ENCODE measurements at places on chromosomes 3 and 15. TPM values are rescaled to one million over a fixed set of nuclear protein-coding genes. Genes with fewer than 3 reads are reported as not detected.

The TAGLN3 gene
- total RNA-seq, result 0.99 TPM

The UNC13C gene
- total RNA-seq, result not detected

The INKA1 gene
- not detected for total RNA-seq

The CTDSPL2 gene
- 5.3 TPM for total RNA-seq

The SLC6A1 gene
- total RNA-seq, result 0.26 TPM

The CD96 gene
- 2.6 TPM for total RNA-seq

The C3orf85 gene
- not detected for total RNA-seq

The CIDEC gene
- total RNA-seq, result 134 TPM

The ARHGEF3 gene
- total RNA-seq, result 38.7 TPM

The PRICKLE2 gene
- 41.5 TPM for total RNA-seq

The XCR1 gene
- not detected for total RNA-seq

The KNL1 gene
- not detected for total RNA-seq

The ZCWPW2 gene
- total RNA-seq, result 1.3 TPM

The FGD5 gene
- 4.9 TPM for total RNA-seq

The ZNF710 gene
- total RNA-seq, result 34.5 TPM

The GOLGA6A gene
- total RNA-seq, result not detected

The SCN10A gene
- total RNA-seq, result not detected

GRCh38 chr3:197591816-197592215 is 36.0 kb upstream of the BDH1 start:
- DNase-seq, result no peak

GRCh38 chr3:186821429-186822387 is 15.4 kb upstream of the RFC4 start:
- no peak for DNase-seq

- no peak for DNase-seq
Measured at GRCh38 chr3:169846458-169847193, 23.1 kb downstream of the LRRC31 start.

DNA sequence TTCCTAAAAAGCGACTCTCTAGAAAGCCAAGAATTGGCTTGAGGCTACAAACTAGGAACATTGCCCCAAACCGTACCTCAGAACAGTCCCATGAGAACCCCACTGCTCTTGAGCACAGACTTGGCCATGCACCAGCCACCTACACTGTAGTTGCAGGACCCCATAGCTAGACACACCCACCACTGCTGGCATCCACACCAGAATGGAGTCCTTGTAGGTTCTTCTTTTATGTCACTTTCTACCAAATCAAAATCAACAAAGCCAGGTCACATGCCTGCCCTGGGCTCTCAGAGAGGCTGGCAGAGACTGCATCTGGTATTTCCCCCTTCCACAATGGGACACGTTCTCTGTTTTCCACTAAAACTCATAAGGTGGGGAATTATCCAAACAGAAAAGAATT is 290.5 kb downstream of the SHOX2 start:
- no peak for DNase-seq

DNA sequence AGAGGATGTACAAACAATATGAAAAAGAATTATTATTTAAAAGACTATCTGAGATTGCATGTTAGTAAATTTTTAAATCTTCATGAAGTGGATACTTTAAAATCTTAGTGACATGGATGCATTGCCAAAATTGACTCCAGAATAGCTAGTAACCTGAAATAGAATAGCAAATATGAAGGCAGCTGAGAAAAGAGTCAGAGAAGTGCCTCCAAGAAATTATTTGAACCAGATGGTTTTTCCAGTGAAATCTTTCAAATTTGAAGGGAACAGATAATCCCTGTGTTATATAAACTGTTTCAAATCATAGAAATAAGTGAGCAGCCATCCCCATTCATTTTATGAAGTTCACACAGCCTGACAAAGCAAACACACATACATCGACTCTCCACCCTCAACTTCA is 29.6 kb downstream of the FSIP1 start:
- DNase-seq, result no peak

- DNase-seq, result no peak
Measured at GRCh38 chr3:9769012-9769411, 735 bp downstream of the CAMK1 start.

DNA sequence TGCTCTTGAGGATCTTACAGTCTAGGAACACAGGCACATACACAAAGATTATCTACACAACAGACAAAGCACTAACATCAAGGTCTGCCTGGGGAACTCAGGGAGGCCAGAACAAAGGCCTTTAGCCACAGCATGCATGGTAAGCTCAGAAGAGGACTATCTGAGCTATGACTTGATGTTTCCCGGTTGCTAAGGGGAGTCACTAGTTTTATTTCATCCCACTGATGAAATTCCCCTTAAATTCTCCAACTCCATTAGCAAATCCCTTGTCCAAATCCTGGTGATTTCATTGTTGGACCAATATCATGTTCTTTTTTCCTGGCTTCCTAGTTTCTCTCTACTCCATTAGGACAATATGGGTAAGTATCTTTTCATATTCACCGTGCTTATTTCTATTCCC is 23.3 kb downstream of the FBN1 start:
- no peak for DNase-seq

DNA sequence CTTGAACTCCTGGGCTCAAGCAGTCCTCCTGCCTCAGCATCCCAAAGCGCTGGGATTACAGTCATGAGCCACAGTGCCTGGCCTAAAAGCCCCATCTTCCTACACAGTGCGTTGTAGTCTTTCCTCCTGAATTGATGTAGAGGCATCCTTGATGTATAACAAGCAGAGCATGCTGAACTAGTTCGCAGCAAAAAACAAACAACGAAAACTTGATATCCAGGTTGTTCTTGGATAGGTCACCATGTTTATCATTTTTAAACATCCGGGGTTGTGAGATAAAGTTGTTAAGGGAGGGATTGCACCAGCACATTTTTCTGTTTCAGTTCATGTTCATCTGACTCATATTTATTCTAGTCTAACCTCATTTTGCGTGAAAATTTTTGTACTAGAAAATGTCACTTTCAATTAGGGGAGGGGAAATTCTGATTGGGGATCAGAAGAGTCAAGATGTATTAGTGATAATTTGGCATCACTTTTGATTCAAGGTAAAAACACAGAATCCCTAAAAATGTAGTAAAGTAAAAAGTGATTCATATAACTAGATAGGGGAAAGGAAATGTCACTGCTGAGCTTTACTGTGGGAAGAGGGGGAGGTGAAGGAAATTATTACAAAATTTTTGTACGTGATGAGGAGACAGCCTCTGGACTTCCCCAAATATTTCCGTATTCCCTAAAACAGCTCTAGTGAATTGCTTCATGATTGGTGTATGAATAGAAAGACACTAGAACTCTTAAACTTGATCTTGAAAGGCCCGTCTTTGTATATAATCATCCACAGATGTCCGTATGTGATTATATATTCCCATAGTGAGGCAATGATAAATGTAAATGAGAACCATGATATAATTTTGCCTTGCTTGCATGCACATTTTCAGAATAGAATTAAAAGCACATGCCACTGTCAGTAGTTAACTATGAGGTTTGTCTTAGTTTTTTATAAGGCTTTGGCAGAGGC is 22.9 kb downstream of the RAB8B start:
- DNase-seq, result no peak

GRCh38 chr15:81442454-81442853 is 68.4 kb upstream of the TMC3 start:
- no peak for DNase-seq

- peak; percentile 38 for DNase-seq
Measured at GRCh38 chr15:71294911-71295602, 179.8 kb downstream of the THSD4 start.

- DNase-seq, result no peak
Measured at GRCh38 chr3:193680220-193680619, 87.2 kb downstream of the OPA1 start.

DNA sequence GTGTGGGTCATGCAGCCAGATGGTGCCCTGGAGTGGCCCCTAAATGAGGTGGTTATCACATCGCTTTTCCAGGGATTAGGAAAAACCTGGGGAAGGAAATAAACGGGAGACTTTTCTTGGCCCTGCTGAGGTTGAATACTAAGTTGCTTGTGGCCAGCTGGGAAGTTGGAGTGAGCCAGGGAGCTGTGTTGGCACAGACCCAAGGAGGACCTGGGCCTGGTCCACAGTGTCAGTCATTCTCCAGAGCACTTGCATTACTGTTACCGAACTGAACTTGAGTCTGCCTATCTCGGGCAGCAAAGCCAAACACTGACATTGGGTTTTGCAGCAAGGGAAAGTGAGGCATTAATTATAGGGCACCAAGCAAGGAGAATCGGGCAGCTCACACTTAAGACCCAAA is 339.0 kb downstream of the GABRB3 start:
- no peak for DNase-seq

DNA sequence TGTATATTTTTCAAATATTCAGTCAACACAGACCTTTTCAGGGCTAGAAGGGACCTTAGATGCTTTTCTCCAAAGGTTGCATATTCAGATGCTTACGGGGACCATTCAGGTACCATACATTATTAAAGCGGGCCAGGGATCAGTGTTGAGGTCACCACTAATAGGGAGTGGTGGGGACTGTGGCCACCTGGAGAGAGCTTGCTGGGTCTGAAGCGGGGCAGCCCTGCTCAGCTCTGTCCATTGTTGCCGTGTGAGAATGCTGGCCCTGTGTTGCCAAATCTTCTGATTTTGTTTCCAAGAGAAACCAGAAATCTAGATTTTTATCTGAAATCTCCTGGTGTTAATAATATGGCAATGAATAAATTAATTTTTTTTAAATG is 23.7 kb downstream of the ABHD2 start:
- no peak for DNase-seq

- no peak for DNase-seq
Measured at GRCh38 chr15:41778521-41778920, 4.2 kb downstream of the MAPKBP1 start.

- no peak for DNase-seq
Measured at GRCh38 chr15:97881346-97881965, 79.0 kb upstream of the ARRDC4 start.

- no peak for DNase-seq
Measured at GRCh38 chr15:97567411-97567810, 393.1 kb upstream of the ARRDC4 start.

DNA sequence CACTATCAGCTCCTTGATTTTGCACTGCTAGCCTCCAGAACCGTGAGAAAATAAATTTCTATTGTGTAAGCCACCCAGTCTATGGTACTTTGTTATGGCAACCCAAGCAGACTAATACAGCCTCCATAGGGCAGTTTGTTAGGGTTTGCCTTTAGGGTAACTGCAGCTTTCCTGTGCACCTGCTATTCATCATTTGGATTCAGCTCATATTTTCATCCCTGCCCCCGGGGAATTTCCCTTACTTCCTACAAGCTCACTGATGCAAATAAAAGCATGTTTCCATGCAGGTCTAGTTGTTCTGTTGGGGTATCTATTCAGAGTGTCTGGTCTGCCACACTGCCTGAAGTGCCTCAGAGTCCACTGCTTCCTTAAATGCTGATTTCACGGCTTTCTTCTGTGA is 48.6 kb upstream of the ATOSA start:
- no peak for DNase-seq

GRCh38 chr3:151770956-151771355 is 37.2 kb downstream of the AADACL2 start:
- DNase-seq, result peak; percentile 90

- no peak for DNase-seq
Measured at GRCh38 chr3:41216993-41217392, 17.7 kb downstream of the CTNNB1 start.

- no peak for DNase-seq
Measured at GRCh38 chr3:52433328-52433995, 11.4 kb downstream of the SEMA3G start.

DNA sequence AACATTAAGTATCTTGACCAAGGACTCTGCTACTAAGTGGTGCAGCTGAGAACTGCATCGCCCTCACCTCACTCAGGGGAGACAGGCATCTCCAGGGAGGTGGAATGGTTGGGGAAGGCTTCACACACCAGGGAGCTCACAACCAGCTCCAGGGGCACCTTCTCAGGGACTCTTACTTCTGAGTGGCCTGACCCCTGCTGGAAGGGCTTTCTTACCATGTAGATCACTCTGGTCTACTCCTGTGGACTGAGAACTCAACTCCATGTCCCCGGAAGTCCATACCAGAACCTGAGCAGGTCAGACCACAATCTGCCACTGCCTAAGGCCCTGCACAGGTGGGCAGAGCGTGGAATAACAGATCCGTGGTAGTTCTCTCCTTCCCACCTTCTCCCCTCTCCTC is 140.5 kb downstream of the TLE3 start:
- DNase-seq, result no peak

GRCh38 chr15:48823237-48823636 is 12.4 kb upstream of the CEP152 start:
- DNase-seq, result no peak

DNA sequence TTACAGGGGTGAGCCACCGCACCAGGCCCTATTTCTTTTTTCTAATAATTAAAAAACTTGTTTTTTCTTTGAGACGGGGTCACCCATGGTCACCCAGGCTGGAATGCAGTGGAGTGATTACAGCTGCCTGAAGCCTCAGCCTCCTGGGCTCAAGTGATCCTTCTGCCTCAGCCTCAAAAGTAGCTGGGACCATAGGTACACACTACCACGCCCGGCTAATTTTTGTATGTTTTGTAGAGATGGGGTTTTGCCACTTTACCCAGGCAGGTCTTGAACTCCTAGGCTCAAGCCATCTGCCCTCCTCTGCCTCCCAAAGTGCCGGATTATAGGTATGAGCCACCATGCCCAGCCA is 858 bp upstream of the TKT start:
- DNase-seq, result no peak

- no peak for DNase-seq
Measured at GRCh38 chr3:12658593-12659058, 5.3 kb downstream of the RAF1 start.

DNA sequence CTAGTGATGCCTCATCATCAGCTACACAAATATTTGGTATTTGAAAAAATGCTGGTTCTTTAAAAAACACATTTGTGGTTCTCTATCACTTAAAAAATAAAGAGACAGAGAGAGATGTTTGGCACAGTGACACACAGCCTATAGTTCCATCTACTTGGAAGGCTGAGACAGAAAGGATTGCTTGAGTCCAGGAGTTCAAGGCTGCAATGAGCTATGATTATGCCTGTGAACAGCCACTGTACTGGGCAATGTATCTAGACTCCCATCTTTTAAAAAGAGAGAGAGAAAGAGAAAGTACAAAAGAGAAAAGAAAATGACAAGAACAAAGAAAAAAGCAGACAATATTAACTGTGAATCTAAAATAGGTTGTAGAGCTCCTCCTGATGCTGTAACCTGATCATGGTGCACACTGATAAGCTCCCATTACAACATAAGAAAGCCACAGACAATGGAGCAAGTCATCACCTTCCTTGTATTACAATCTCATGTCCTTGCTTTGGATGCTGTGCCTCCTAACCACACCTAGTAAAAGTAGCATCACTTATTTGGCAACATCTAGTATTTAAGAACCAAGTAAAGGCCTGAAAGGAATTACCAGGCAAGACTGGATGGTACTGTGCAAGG is 31.7 kb upstream of the MAP4 start:
- DNase-seq, result no peak

GRCh38 chr3:178750639-178751300 is 214.5 kb downstream of the KCNMB2 start:
- no peak for DNase-seq

GRCh38 chr3:45134758-45135521 is 11.2 kb downstream of the CDCP1 start:
- no peak for DNase-seq

GRCh38 chr3:179309225-179310078 is 13.4 kb upstream of the ZNF639 start:
- no peak for DNase-seq

Measured in body of pancreas (tissue), 4 donors.